ENCODE measurements at places on chromosomes 5 and 9. TPM values are rescaled to one million over a fixed set of nuclear protein-coding genes. Genes with fewer than 3 reads are reported as not detected.

DNA sequence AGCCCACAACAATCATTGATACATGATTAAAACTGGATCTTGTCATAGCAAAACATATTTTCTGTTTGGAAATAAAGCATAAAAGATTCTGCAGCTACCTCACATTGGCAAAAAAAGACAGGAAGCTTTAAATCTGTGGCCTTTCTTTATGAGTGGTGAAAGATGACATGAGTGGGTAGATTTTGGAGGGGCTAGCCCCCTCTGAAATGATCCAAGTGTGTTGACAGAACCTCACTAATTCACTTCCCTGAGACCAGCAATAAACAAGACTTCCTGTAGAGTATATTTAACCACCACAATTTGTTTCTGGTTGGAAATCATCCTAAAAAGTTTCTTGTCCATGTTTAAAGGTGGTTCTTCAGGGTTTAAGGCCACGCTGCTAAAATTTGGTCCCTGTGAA lies 530.8 kb downstream of the SPATA31D1 start:
- no peak for DNase-seq

Gene FIBCD1
- polyA plus RNA-seq = not detected

GRCh38 chr9:136944212-136944518 lies 373 bp downstream of the FBXW5 start:
- DNase-seq = no peak

Gene PFN3
- not detected for polyA plus RNA-seq

Gene GTF2H2C
- polyA plus RNA-seq = 18.3 TPM

GRCh38 chr9:88653911-88654310 lies 118.9 kb downstream of the NXNL2 start:
- DNase-seq = no peak

DNA sequence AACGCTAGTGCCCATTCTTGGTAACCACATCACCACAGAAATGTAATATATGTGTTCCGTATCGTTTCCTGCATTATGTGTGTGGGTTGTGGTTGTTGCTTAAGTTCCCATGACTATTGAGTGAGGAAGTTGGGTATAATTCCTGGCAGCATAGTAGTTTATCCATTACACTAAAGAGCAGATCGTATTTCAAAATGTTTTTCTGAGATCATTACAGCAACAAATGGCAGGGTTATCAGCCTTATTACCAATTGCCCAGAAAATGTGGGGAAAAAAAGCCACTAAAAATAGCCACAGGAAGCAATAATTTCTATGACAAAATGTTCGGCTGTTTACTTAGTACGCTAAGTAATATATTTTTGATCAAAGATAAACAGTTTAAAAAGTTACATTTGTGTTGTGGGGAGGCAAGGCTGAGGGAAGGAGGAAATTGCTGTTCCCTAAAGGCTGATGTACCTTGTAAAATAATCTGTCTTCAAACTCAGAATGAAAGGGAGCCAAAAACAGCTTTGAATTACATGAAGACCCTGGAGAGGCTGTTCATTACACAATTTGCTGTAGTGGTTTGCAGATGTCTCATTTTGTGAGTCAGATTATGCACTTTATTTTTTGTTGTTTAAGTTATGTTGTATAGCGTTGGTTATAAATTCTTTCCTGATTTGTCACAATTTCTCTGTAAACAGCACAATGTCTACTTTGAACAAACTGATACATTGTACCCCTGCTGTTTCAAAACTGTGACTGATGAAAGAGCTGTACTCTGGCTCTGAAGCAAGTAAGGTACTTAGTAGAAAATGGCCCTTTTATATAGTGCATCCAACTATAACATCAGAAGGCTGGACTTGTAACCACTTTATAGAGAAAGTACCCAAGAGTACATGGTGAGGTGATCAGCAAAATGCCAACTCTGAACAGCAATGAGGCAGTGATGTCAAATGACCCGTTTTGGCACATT lies 1028.5 kb downstream of the NR2F1-AS1 start:
- no peak for DNase-seq

Gene HTR1A
- polyA plus RNA-seq = not detected
